ENCODE measurements at places on chromosomes 1 and 21. TPM values are rescaled to one million over a fixed set of nuclear protein-coding genes. Genes with fewer than 3 reads are reported as not detected.

The PRDM16 gene
- 6.1 TPM for total RNA-seq

The SPRR5 gene
- total RNA-seq = not detected

DNA sequence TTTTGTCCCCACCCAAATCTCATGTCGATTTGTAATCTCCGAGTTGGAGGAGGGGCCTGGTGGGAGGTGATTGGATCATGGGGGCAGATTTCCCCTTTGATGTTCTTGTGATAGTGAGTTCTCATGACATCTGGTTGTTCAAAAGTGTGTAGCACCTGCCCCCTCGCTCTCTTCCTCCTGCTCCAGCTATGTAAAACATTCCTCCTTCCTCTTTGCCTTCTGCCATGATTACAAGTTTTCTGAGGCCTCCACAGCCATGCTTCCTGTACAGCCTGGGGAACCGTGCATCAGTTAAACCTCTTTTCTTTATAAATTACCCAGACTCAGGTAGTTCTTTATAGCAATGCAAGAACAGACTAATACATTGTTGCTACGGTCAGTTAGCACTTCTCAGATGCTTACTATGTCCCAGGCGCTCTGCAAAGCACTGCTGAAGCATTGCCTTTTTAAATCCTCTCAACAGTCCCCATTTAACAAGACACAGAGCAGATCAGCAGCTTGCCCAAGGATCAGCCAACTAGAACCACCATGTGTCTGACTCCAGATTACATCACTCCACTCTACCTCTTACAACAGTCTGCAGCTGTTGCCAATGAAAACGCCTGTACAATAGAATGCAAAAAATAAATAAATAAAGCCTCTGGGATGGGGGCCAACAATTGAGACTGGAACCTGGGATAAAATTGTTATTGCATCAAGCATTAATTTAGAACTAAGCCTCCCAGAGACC lies 52.4 kb upstream of the USP1 start:
- DNase-seq = no peak

DNA sequence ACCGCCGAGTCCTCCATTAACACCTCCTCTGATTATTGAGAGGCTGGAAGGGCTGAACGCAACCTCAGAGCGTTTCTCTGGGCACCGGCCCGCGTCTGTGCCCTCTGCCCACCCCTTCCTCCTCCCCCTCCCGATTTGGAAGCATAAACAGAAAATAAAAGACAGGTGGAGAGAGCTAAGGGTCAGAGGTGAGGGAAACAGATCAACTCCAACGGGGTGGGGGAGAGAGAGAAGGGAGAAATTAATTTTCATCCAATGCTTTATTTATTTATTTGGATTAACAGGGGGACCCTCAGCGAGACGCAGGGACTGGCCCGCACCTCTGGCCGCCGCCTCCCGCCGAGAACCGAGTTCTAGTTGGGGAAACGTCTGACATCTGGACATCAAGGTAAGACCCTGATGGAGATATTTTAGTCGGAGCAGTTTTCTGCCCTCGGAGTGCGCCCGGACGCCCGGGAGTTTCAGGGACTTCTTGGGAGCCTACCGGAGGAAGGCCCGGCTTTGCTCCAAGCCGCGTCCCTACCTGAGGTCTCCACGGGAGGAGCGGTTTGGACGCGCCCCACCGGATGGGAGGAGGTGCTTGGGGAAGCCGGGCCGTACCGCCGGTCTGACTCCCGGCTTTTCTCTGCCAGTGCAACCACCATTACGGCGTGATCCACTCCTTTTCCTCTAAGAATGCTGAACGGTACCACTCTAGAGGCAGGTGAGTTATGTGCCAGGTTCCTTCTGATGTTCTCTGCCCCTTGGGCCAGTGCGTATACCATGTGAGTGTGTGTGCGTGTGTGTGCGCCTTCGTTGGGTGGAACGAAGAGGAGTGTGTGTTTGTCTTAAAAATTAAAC lies 5.1 kb upstream of the LHX9 start:
- DNase-seq = no peak

The WNT4 gene
- 1.5 TPM for total RNA-seq

The CRNN gene
- total RNA-seq = not detected

- no peak for DNase-seq
Measured at GRCh38 chr1:21873761-21874160, 61.7 kb downstream of the LDLRAD2 start.

The TRIM46 gene
- 3.8 TPM for total RNA-seq

GRCh38 chr1:179774000-179774399 lies 30.9 kb downstream of the FAM163A start:
- no peak for DNase-seq

GRCh38 chr1:172360985-172361384 lies 59.5 kb upstream of the C1orf105 start:
- no peak for DNase-seq

DNA sequence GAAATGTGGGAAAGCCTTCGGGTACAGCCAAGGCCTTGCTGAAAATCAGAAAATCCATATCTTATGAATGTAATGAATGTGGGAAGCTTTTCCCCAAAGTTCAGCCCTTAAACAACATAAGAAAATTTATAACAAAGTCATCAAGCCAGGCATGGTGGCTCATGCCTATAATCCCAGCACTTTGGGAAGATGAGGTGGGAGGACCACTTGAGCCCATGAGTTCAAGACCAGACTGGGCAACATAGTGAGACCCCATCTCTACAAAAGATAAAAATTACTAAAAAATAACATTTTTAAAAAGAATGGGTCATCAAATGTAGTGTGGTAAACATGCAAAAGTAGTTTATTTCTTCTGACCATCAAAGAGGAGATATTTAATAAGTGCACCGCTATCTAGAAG lies 45.9 kb downstream of the KIAA0319L start:
- no peak for DNase-seq

The RHOU gene
- total RNA-seq = 4.0 TPM

The MASP2 gene
- 0.25 TPM for total RNA-seq

GRCh38 chr1:68795956-68796355 lies 299.1 kb upstream of the DEPDC1 start:
- DNase-seq = no peak

GRCh38 chr1:24727501-24728216 lies 17.6 kb upstream of the CLIC4 start:
- DNase-seq = no peak

DNA sequence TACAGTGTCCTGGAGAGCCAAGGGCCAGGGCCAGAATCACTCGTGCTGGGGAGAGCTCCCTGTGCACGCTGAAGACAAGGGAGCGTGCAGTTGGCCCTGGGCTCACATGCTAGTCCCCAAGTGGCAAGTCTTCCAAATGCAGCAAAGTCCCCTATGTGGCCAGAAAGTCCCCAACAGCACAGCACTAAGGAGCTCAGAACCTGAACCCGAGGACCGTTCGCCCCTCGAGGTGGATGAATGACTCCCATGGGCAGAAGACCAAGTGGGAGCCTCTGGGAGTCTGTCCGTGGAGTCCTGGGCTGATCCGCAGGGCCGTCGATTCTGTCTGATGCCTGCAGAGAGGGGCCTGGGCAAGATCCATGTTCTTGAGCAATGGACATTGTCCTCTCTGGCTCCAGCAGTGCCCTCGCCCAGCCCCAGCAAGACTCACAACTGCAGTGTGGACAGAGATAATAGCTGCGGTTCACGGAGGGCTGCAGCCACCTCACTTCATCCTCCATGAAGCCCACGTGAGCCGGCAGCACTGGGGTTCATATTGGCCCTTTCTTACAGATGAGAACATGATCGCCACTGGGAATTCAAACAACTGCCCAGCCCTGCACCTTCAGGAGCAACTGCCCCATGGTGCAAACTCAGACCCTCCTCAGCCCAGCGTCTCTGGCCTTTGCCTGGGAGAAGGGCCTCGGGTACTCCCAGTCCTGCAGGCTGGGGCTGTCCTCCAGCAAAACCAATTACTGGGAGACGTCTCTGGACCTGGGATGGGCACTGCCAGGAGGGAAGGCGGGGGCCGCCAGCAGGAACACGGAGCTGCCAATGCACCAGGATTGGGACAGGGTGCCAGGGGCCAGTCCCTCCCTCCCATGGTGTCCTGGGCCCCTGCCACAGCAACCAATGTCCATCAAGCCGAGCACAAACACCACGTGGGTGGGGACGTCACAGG lies 243.7 kb downstream of the NPHP4 start:
- DNase-seq = no peak

DNA sequence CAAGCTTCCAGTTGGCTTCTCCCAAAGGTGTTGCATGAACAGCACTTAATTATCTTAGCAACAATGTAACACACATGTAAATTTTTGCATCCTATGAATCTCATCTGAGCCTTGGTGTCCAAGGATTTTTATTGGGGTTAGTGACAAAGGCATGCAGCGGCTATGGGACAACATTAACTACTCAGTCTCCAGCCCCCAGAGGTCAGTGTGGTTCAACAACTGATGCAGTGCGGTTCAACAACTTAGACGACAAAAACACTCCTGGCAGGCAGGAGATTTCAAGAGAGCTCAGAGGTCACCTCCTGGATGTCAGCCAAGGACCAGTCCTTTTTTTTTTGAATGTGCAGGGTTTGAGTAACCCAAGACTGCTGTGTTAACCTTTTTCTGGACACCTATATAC lies 77.5 kb upstream of the HMCN1 start:
- no peak for DNase-seq

GRCh38 chr1:88204111-88204510 lies 480.0 kb upstream of the PKN2 start:
- DNase-seq = no peak

DNA sequence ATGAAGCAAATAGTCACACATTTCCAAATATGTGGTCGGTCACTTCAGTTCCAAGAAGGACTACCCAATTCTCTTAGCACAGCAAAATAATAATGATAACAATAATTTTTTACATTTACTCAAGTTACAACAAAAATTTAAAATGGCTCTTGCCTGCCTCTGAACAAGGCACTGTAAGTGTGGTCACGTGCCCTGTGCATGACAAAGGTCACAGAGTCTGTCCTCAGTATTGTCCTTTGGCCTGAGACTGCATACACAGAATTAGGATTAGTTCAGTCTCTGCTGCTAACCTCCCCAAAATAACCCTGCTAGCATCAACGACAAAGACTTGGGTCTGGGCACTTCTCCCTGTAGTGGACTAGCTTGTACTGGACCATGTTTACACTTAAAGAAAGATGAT lies 297.1 kb upstream of the DUSP10 start:
- DNase-seq = no peak

The ASCL5 gene
- 0.15 TPM for total RNA-seq

DNA sequence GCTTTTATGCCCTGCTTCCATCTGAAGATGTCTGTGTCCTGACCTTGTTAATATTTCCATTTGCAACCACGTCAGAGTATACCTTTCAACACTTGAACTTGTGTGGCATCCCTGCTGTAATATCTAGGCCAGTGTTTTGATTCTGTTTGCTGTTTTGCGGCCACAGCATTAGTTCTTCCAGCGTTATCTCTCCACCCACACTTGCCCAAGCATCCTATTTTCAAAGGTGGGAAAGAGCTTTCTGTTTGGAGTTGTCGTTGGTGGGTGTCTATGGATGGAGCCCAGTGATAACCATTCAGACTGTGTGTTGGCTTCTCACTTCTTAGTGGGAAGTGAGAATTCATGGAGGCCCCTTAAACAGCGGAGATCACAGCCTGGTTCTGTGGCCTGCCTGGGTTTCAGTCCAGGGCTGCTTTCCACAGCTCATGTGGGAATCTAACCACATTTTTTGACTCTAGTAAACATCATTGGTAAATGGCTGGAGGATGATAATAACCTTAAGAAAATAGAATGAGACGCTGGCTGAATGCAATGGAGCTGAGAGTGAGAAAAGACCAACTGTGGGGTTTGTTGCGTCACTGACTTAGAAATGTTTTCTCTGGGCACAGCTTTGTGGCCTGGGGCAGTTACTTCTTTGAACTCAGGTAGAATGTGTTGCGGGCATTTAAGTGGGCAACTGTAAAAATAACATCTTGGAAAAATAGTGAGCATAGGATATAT lies 7.6 kb downstream of the TENT5C start:
- DNase-seq = no peak
